HS-27A (cell line): ENCODE measurements at places on chromosomes 13 and 19.
A peak's percentile ranks its signal among the peaks of the same experiment; 100 is the strongest.

- no peak for DNase-seq
Observed at GRCh38 chr19:11463391-11463790, 17.5 kb downstream of the ELAVL3 start.

DNA sequence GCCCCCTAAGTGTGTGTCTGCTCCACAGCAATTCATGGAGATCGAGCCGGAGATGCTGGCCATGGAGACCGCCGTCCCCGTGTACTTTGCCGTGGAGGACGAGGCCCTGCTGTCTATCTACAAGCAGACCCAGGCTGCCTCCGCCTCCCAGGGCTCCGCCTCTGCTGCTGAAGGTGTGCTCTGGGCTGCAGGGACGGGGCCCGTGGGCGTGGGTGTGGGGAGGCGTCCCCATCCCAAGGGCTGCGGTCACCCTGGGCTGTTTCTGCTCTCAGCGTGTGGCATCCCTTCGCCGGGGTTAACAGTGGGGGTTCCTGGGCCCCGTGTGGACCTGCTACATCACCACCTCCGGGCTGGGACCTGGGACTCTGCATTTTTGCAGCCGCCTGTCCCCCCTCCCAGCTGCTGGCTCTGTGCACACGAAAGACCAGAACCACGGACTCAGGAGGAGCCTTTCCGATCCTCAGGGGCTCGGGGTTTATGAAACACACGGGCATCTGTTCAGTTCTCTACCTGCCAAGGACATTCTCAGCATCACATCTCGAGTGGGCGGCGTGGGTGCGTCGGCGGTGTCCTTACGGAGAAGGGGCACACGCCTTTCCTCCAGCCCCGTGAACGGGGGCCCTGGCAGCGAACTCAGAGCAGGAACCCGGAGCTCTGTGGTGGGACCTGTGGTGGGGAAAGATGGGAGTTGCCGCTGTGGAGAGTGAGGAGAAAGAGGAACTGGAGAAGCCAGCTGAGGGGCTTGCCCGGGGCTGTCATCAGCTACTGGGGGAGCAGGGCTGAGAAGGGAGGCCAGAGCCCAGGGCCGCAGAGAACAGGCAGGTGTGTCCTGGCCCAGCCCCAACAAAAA, 7.8 kb downstream of the NCLN start:
- DNase-seq: no peak

DNA sequence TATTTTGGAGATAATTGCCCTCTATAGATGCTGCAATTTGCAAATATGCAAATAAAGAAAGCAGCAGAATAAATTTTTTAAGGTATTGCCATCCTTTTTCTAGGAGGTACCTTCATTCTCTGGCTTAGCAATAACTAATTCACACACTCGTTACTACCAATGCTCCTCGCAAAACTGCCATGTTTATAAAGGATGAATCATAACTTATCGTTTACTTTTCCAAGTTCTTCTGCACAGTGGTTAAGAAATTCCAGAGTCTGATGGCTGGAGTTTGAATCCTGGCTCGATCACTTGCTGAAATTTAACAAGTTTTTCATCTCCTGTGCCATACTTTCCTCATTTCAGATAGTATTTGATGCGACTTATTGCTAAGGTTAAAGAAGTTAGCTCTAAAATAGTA, 708.6 kb upstream of the KLHL1 start:
- no peak for DNase-seq

DNA sequence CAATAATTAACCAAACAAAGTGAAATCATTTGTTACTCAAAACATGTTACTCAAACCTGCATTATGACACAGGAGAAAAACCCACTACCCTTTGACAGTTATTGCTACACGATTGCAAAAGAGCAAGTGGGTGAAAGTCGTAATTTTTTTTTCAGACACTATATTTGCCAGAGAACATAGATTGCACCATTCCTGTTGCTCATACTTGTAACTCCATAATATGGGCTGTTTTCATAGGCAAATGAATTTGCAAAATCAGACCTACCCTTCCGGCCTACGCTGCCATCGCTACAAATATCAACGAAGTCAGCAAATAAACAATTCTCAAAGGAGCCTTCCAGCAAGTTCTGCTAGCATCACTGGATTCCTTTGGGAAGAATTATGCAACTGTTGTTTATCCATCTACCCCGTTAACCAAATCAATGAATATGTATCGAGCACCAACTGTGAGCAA, 396.5 kb downstream of the IRS2 start:
- DNase-seq: no peak

- DNase-seq: no peak
Observed at GRCh38 chr13:75372517-75372916, 109.5 kb downstream of the TBC1D4 start.

DNA sequence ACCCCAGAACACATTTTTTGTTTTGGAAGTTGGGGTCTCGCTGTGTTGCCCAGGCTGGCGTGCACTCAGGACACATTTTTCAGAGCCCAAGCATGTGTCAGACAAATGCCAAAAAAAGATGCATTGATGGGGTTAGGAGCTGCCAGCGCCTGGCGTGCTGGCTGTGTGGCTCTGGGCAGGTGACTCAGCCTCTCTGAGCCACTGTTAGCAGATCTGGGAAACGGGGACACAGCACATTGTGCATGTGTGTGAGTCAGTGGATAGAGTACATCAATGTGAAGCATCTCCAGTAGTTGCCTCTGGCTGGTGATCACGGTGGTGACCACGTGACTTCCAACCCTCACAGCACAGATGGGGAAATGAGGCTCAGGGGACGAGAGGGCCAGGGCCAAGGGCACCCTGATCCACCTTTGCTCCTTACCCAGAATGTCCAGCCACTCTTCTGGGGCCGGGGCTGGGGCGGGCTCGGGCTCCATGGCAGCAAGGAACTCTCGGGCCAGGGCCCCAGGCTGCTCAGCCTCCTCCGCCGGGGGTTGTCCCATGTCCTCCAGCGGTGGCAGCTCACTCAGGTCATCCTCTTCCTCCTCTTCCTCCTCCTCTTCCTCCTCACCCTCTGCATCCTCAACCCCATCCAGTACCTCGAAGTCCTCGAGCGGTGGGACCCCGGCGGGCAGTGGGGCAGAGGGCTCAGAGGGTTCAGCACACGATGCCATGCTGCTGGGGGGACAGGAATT, 1.9 kb downstream of the FKBP8 start:
- DNase-seq: no peak

DNA sequence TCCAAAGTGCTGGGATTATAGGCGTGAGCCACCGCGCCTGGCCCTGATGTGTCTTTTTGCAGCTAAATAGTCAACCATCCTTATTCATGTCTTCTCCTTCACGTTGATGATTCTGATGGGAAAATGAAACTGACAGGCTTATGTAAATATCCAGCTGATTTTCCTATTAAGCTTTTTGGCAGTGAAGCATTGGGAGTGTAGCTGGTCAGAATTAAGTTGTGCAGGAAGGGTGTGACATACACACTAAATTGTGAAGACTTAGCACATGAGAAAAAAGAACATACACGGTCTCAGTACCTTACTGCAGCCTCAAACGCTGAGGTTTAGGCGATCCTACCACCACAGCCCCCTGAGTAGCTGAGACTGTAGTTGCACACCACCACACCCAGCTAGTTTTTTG, 50.5 kb upstream of the USE1 start:
- no peak for DNase-seq

- DNase-seq: no peak
Observed at GRCh38 chr13:77815330-77815729, 103.3 kb downstream of the EDNRB start.

DNA sequence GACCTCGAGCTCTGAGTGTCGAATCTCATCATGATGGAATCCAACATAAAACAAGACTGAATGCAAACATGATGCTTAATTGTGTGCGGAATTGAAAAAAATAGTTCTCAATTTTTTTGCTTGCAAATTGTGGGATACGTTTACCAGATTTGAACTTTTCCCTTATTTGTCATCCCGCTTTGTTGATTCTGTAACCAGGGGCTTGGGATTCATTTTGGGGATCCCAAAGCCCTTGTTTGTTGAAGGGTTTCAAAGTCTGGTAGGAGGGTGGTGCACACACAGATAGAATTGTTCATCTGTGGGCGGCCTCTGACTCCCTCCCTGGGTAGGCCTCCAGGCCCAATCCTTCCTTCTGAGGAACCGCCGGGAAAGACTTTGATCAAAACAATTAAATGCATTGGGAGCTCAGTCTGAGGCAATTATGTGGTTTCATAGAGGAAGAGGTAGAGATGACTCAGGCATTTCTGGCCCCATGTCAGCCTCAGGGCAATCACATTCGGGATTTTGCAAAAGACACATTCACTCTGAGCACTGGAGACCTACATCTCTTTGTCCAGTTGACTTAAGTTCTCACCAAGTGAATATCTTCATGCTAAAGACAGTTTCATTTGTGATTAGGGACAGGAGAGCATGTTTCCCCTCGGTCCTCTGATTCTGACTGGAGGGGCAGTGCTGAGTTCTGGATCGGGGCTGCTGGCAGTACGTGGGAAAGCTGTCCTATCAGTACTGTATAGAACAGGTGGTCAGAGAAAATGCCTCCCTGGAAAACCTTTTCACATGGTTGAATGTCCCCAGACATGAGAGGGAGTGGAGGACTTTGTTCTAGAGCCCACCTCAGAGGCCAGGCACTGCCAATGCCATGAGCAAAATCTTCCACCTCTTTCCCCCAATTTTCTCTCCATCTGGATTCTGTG, 27.8 kb upstream of the IGFL4 start:
- peak; percentile 52 for DNase-seq

DNA sequence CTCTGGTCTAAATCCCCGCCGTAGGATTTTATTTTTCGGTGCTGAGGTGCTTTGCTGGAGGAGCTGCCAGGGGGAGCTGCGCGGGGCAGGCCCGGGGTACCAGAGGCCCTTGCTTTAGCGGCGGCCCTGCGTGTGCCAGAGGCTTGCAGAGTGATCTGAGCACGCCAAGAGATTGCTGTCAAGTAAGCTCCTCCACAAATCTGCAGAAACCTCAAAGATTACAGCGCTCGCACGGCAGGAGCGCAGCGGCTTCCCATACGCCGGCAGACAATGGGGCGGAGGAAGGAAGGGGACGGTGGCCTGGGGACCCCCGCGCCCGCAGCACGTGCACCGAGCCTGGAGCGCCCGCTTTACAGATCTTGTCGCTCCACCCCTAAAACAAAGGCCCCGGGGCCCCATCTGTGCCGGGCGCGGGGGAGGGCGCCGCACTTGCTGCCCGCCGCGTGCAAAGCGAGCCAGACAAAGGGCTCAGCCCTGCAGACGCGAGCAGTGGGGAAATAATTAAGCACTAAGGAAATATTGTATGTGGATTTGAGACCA, 9.1 kb upstream of the C19orf12 start:
- DNase-seq: no peak

GRCh38 chr13:36981156-36981743, 17.9 kb downstream of the ALG5 start:
- no peak for DNase-seq

DNA sequence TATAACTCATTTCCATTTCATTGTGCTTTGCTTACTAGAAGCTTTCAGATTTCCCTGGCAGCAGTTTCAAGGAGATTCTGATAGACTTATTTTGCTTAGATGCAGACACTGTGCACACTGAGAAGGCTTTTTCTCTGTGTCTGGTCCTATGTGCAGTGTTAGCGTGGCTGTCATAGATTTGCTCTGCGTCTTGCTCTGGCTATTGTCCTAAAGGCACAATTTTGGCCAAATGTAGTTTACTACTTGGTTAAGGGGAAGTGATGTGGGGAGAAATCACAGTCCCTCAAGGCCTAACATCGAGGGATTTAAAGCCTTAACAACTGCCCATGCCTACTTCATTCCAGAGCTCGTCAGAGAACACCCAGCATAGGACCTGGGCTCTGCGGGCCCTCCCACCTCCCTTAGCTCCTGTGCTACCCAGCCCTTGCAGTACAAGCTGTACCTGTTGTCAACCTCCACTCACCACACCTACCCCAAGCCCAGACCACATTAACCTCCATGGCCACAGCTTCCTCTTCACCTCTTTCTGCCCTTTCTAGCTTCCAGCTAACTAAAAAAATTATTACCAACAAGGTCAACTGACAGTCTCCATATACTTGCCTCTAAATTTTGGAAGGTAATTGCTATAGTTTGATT, 38.9 kb upstream of the KATNAL1 start:
- DNase-seq: no peak

- DNase-seq: peak; percentile 66
Observed at GRCh38 chr19:11191273-11191755, 6.0 kb downstream of the KANK2 start.

GRCh38 chr13:45715351-45715750, 13.2 kb downstream of the CBY2 start:
- DNase-seq: no peak

- DNase-seq: no peak
Observed at GRCh38 chr19:39299404-39299803, 3.2 kb downstream of the IFNL1 start.

- no peak for DNase-seq
Observed at GRCh38 chr19:38805180-38805579, 7.6 kb downstream of the LGALS4 start.

GRCh38 chr19:41928221-41928683, at the start of gene ERFL:
TSS of gene ERFL (minus strand) at chr19:41928449. CDS start at chr19:41912919, 15,530 bp downstream.
- peak; percentile 64 for DNase-seq

DNA sequence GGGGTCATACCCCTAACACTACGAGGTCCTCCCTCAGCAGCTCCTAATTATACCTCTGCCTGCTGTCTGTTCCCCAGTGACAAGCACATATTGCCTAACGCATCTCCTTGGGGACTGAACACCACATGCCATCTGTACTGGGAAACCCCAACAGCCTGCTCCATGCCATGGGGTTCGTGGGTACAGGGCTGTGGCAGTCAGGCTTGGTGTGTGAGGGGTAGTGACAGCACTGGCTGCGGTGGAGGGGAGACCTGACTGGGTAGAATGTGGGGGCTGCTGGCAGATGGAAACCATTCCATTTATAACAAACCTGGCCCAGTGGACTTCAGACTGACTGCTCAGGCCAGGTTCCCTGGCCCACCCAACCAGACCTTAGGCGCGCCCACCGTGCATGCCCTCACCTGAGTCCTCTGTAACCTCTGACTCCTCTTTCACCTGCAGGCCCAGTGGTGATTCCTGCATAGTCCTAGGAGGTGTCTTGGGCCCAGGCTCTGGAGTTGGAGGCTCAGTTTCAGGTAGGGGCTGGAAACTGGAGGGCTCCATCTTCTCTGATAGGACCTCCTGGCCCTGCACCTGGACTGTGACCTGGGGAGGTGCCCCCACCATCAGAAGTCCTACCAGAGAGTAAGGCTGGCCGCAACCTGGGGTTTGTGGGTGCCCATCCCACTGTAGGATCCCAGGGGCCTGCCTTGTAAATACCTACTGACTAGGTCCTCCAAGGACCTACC, 3.0 kb downstream of the MZF1 start:
- DNase-seq: no peak

DNA sequence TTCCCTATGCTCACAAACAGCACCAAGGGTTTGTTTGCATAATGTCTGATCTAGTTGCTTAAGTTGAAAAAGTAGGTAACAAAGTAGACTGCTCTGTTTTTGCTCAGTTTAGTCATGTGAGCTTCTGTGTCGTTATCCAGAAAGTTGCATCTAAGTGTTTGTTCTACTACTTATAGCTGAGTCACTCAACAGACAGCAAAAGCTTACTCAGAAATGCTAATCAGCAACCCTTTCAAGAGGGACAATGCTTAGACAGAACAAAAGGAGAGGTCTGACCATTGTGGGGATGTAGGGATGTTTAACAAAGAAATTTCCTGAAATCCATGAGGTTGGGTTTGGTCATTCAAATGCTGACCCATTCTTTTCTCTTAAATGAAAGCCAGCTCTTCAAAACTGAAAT, 106.4 kb downstream of the ATP8A2 start:
- no peak for DNase-seq

- DNase-seq: no peak
Observed at GRCh38 chr13:50708461-50708860, 135.0 kb downstream of the DLEU7 start.
